T-cell (primary cell): ENCODE measurements at places on chromosomes 3 and 15.

DNA sequence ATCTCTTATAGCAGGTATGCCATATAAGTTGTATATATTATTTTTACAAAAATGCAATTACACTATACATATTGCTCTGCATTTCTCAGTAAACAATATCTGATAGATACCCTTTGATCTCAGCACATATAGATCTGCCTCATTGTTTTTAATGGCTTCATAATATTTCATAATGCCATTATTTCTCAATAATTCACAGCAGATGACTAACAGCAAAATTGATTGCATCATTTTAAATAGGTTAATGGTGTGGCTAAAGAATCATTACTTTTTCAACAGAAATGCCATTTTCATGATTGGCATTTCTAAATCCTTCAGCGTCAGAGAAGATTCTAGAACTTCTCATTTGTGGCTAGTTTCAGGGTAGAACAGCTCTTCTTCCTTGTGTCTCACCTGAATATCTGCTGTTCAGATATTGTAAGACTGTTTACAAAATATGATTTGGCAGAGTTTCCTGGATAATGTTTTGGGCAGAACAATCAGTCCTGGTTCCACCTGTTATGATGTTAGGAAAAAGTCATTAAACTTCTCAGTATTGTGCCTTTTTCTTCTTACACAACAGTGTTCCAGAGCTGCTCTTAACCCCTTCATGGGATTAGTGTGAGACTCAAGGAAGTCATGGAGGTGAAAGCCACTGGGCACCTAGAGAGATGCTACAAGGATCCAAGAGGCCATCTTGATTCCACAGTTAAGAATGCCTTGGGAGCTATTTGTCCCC, 397.6 kb upstream of the THBS1 start:
- no peak for DNase-seq

DNA sequence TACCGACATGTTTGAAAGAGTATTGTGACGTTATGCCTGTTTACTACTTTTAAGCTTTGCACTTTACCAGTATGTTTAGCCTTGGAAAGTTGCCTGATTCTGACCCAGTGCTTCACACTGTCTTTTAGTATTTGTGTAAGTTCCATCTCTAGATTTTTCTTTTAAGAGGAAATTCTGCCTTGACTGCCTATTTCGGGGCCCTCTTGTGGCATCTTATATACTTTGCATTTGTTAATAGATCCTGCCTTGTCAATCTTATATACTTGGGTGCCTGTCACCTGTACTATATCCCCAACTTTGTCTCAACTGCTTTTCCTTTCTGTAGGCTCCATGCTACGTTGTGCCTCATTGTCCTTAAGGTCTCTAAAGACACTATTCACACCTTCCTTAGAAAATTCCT, 244.6 kb downstream of the STXBP5L start:
- no peak for DNase-seq

DNA sequence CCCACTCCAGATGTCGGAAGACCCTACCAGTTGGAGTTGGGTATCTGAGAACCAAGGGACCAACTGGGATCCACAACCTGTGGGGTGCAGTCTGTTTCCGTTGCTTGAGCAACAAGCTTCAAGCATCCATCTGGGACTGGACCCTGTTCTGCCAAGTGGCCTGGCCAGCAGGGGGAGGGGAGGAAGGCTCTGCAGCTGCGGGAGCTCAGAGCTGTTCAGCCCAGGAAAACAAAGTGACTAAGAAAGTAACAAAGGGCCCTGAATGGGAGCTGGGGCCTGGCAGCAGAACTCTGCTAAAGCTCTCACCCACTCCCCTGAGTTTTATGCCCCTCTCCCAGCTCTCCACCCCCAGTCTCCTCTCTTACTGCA, 2.7 kb downstream of the TYRO3 start:
- DNase-seq, result no peak

GRCh38 chr3:3065876-3066275, 44.3 kb downstream of the IL5RA start:
- DNase-seq, result no peak

DNA sequence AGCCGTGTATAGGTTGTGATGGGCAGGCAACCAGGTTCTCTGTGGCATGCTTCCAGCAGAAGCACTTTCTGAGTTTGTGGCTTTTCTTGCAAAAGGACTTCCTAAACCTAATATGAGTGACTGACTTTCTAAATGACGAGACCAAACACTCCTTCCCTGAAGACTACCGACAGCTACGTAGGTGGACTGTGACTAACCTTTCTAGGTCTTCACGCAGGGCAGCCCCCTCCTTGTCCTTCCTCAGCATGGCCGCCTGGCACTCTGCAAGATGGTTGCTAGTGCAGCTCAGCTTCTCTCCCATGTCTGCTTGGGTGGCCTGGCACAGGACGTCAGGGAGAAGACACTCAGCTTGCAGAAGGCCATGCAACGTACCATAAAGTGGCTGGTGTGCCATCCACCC, 20.9 kb downstream of the CXCR6 start:
- no peak for DNase-seq

- no peak for DNase-seq
These were observed 427.3 kb downstream of the MFSD1 start for GRCh38 chr3:159229116-159229680.

- DNase-seq, result no peak
These were observed 180.5 kb downstream of the MCTP2 start for GRCh38 chr15:94411846-94412245.

DNA sequence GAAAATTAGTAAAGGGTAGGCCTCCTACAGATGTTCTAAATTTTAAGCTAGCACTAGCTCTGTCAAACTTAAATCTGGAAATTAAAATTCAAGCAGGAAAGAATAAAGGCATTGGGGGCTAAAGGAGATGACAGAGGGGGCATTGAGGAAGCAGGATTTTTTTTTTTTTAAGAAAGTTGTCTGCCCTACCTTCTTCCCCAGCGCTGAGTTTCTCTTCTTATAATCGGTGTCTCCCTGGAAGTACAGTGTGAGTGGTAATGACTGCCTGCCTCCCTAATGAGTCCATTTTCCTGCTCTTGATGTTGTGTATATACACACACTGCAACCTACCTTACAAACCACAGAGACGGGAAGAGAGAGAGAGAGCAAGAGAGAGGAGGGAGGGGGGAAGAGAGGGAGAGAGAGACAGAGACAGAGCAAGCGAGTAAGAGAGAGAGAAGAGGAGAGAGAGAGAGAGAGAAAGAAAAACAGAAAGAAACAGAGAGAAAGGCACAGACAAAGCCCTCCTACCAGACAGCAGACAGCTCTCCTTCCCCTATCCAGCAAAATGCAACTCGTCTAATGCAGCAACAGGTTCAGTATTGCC, 47.0 kb downstream of the ZBTB20 start:
- DNase-seq, result peak; percentile 17

GRCh38 chr3:39011191-39011736, 40.5 kb downstream of the SCN11A start:
- DNase-seq, result no peak

DNA sequence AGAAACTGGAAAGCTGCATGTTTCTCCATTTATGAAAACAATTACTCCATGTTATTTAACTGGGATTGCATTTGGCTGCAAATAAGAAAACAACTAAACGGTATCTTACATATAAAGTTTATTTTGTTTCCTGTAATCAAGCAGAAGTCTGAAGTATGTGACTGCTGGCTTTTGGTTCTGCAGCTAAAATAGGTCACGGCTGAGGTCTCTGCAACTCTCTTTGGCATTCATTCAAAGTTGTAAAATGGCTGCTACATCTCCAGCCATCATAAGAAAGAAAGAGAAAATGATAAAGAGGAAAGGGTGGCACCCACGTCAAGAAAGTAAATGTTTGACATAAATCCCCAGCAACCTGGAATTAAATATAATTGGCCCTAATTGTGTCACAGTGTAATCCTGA, 406.1 kb downstream of the TBC1D5 start:
- no peak for DNase-seq

DNA sequence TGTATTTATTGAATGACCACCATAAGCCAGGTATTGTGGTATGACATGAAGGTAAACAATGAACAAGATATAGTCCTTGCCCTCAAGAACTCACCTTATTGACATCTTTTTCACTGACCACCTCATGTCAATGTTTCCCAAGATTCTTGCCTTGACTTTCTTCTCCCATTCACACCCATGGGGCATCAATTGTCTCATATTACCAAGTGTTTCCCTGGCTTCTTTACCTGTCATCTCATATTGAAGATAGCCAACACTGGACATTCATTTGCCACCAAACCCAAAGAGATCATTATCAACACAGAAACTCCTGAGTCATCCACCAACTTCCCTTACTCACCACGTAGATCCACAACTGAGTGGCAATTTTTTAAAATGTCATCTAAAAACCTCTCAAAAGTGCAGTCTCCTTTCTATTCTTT, 2.2 kb downstream of the EFHB start:
- no peak for DNase-seq

- no peak for DNase-seq
These were observed 9.6 kb downstream of the OSBPL11 start for GRCh38 chr3:125585595-125586223.

GRCh38 chr3:136860541-136860940, 1.5 kb upstream of the NCK1 start:
- no peak for DNase-seq

DNA sequence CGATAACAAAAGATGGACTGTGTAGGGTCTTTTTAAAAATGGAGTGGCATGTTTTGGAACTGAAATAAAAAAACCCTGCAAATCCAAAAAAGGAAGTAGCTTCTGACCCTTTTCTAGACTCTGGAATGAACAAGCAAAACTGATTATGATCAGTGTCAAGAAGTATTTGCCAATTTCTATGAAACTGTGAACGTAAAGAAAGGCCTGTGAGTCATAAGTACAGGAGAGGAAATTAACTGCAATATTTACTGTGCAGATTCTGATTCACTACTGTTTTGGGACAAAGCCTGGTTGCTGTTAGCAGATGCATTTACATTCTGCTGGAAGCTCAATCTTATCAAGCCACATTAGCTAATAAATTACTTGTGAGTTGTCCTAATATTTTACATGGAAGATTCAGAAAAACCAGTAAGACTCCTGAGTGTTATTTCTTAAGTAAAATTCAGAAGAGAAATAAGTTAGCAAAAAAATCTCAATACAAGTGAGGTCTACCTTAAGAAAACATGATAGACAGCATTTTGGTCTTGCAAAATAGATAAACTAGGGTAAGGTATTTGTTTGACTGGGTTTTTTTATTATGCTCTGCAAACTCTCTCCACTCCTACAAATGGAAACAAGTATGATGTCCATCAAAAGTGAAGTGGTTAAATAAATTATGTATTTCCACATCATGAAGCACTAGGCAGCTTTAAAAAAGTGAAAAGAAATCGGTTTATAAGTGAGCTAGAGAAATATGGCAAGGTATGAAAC, 90.2 kb upstream of the LMOD3 start:
- no peak for DNase-seq

DNA sequence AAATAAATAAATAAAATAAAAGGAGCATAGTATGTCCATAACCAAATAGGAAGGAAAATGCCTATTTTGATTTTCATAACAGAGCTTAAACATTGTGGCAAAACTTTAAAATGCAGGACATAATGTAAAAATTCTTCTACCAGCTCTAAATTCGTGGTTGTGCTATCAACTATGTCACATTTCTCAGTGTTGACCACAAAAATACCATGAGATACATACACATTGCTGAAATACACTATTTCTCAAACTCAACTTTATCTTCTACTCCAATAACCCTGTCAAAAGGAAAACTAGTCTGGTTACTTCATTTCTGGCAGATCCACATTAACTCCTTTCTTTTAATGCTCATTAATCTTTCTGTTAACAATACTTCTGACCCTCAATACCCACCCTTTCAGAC, 523.2 kb downstream of the FHIT start:
- no peak for DNase-seq

- DNase-seq, result no peak
These were observed 459.0 kb upstream of the DPH6 start for GRCh38 chr15:36004891-36005490.

DNA sequence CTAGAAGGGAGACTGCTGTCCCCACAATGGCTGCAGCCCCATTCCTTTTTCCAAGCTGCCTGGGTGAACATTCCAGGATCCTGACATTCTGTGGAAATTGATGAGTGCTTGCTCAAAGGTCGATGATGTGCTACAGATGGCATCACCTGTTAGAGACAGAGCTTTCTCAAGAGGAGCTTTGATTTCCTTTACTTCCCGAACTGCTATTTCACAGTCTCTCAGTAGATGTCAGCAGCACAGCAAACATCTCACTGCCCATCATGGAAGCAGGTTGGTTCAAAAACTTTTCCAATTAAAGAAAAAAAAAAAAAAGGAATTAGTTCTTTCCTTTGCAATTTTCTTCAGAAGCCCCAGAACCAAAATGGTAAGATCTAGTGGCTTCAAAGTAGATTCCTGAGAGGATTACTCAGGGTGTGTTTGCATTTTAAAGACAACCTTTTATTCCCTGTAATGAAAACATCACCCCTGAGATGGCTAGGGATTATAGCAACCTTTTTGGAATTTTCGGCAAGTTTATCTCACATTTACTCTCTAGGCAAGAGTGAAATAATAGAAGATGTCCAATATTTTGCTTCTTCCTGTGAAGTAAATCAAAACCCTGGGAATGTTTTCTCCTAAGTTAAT, 44.8 kb downstream of the POLR2M start:
- no peak for DNase-seq

DNA sequence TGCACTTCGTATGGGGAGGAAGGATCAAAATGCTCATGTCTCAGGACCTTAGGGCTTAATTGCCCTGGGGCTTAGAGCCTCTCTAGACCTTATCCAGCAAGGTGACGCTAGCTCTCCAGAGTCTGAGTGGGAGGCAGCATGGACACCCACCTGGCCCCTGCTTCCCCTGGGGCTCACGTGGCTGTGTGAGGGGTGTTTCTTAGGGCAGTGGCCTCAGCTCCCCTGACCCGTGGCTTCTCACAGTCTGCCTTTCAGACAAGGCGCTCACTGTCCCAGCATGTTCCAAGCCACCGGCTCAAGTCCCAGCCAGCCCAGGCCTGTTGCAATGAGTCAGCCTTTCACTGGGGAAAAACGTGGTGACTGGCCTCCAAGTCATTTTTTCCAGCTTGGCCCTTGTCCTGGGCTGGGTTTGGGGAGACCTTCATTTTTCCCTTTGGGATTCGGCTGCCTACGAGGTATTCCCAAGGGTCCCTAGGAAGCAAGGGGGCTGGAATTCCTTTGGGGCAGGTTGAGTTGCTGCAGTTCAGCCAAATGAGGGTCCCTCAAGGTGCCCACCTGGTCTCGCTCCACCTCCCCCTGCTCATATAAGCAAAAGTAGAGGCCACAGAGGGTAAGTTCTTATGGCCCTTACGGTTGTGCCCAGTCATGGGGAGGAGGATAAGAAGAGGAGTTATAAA, 15.7 kb downstream of the BHLHE40 start:
- DNase-seq, result no peak

- no peak for DNase-seq
These were observed 22.0 kb upstream of the RBSN start for GRCh38 chr3:15120986-15121385.

DNA sequence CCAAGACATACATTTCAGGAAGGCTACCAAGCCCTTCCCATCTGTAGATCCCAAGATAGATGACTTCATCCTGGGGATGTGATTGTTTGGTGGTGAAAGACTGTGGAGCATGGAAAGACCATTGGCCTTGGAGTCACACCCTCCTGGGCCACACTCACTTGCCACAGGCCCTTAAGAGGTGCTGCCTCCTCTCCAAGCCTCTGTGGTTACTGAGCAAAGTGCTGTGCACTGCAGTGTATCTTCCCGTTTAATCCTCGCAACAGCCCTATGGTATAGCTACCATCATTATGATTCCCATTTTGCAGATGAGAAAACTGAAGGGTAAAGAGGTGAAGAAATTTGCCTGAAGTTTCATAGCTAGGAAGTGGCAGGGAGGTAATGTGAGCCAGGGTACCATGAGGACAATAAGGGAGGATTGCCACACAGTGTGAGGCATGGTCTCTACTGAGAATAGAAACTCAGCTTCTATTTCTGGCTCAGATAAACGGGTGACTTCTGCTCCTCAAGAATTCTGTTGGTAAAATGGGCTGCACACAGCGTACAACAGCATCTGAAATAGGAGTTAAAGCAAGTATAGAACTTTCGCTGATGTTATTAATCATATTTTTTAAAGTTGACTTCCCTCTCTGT, 23.9 kb upstream of the RHO start:
- DNase-seq, result no peak
